NT2/D1 (cell line): ENCODE measurements at places on chromosomes 2 and 18.

GRCh38 chr2:235106874-235107639 is 155.2 kb downstream of the SH3BP4 start:
- peak; percentile 76 for DNase-seq

GRCh38 chr2:65055422-65056214 is 598 bp upstream of the CEP68 start:
- DNase-seq = no peak

GRCh38 chr18:36392164-36392978 is 94.9 kb downstream of the FHOD3 start:
- DNase-seq = no peak

- DNase-seq = no peak
Measured at GRCh38 chr2:183219888-183220287, 95.6 kb downstream of the NUP35 start.

- no peak for DNase-seq
Measured at GRCh38 chr2:45483997-45484396, 127.1 kb downstream of the SRBD1 start.
